Activated B cell treated with CpG ODN at 0.5 μM for 24 hours (primary cell): ENCODE measurements at places on chromosomes 5 and 9. TPM values are rescaled to one million over a fixed set of nuclear protein-coding genes. Genes with fewer than 3 reads are reported as not detected.

DNA sequence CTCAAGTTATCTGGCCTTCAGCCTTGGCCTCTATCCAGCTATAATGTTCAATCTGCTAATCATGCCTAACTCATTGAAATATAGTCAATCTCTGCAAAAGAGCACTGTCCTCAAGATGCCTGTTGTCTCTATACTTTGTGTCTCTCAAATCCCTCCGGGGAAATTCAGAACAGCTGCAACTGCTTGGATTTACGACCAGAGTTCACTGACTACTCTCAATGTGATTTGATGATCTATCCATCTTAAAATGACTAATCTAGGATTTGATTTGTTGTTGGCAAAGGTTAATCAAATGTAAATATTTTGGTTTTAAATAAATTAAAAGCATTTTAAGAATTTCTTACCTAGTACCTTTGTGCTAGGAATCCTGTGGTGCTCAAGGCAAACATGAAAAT is 40.9 kb downstream of the SVEP1 start:
- no peak for DNase-seq

GRCh38 chr5:59874675-59875074 is 18.9 kb downstream of the PDE4D start:
- DNase-seq, result no peak

- DNase-seq, result no peak
These were observed 150.6 kb downstream of the PRR16 start for GRCh38 chr5:120614531-120615180.

DNA sequence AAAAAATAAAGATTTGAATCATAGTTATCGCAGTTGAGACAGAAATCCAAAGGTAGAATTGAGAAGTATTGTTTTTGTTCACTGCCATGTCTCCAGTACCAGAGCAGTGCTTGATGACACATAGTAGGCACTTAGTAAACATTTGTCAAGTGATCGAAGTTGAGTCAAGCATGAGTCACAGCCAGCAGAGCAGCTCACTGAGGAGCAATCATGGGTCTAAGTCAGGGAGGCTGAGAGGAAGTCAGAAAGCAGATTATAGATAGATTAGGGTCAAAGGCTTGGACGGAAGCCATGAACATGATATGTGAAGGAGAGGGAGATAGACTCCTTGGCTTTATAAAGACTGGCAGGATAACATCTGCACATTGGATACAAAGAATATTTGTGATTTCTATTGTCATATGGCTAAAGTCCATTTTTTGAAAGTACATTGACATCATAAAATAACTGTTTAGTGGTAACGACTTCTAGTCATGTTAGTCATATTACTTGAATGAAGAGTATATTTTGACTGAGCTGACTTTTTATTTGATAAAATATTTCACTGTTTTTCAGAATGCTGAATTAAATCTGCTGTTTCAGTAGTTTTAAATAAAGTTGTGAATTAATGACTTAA is 168.5 kb downstream of the RAB3C start:
- no peak for DNase-seq

DNA sequence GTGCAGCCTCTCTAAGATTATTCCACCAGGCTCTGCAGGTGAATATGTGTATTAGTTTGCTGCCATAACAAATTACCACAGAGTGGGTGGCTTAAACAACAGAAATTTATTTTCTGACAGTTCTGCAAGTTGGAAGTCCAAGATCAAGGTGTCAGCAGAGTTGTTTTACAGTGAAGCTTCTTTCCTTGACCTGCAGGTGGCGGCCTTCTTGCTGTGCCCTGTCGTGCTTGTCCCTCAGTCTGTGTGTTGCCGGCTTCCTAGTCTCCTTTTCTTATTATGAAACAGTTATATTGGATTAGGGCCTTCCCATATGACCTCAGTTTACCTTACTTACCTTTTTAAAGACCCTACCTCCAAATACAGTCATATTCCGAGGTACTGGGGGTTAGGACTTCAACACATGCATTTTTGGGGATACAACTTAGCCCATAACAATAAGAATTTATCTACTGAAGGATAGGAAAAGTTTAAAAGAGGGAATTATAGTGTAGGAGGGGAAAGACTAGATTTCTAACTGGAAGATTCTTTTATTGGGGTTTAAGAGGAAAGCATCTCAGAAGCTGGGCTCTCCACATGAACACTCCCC is 97.4 kb downstream of the OSTF1 start:
- DNase-seq, result no peak

DNA sequence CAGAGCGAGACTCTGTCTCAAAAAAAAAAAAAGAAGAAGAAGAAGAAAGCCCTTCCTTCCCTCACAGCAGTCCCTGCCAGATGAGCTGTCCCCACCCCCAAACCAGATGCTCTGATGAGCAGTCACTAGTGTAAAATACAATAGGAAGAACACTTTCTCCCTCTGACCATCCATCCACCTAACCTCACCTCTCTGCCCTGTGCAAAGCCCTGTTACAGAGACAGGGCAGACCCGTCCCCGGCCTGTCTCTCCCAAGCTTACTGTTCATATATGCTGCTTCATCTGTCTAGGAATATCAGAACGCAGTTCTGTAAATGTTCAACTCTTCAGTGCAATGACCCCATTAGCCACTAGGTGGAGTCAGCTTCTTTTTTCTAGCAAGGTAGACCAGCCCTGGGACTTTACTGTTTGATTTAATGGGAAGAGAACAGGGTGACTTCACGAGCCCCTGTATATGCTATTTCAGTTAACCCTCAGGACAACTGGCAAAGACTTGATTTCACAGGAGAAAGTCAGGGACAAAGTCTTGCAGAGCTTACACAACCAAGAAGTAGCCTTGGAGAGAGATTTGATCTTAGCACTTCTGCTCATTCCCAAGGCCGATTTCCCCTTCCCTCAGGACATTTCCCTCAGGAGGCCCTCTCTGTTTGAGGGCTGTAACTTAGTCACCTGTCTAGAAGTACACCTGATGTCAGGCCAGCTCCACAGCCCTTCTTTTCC is 14.9 kb upstream of the FGFR4 start:
- DNase-seq, result peak; percentile 55

DNA sequence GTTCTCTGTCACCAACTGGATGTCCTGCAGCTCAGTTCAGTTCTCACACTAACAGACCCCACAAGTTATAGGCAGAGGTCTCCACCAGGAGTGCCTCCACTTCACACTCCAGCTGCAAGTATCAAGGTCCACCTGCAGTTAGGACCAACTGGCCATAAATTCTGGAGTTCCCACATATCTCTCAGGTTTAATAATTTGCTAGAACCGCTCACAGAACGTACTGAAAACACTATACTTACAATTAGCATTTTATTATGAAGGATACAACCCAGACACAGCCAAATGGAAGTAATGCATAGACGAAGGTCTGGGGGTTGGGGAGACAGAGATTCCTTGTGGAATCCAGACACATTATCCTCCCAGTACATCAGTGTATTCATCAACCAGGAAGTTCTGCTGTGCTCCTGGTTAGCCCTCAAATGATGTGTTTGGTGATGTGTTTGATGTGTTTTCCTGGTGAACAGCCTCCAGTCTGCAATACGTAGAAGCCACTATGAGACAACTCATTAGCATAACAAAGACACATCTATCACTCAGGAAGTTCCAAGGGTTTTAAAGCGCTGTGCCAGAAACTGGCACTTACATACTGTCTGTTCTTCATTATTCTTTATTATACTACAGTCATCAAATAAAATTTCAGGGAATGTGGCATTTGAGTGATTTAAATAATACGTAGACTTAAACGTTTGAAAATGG is 25.4 kb downstream of the OGN start:
- DNase-seq, result no peak

DNA sequence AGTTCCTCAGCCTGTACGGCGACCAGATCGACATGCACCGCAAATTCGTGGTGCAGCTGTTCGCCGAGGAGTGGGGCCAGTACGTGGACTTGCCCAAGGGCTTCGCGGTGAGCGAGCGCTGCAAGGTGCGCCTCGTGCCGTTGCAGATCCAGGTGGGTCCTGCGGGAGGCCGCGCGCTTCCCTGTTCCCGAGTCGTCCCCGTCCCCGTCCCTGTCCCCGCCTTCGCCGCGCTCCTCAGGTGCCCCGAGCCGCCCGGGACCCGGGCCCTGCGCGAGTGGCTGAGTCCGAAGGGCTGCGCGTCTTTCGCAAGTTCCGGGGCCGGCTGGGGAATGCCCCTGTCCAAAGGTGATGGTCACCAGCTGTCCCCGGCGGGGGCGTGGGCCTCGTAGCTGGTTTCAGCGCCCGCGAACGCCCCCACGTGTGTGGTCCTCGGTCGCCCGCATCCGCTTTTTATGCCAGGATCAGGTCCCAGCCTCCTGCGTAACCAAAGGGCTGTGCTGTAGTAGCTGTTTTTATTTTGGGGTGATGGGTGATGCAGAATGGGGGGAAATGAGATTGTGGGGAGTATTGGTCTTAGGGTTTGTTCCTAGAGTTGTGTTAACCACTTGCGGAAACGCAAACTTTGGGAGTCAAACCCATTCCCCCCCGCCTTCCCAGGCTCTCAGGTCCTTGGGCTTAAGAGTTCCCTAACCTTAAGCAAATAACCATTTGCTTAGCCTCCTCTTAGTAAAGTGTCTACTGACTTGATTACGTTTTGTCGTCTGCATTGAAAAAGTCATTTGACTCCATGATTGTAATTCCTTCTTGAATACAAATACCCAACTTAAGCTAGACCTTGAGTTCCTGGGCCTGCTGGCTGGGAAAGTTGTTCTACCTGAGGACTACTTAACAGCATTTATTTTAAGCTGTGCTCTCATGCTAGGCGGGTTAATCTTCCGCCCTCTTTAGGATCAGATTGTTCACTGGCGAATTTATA is 663 bp downstream of the ISOC1 start:
- no peak for DNase-seq

GRCh38 chr9:97954550-97954989 is 16.6 kb upstream of the HEMGN start:
- DNase-seq, result no peak

GRCh38 chr9:99414321-99414720 is 192.2 kb downstream of the SEC61B start:
- no peak for DNase-seq

DNA sequence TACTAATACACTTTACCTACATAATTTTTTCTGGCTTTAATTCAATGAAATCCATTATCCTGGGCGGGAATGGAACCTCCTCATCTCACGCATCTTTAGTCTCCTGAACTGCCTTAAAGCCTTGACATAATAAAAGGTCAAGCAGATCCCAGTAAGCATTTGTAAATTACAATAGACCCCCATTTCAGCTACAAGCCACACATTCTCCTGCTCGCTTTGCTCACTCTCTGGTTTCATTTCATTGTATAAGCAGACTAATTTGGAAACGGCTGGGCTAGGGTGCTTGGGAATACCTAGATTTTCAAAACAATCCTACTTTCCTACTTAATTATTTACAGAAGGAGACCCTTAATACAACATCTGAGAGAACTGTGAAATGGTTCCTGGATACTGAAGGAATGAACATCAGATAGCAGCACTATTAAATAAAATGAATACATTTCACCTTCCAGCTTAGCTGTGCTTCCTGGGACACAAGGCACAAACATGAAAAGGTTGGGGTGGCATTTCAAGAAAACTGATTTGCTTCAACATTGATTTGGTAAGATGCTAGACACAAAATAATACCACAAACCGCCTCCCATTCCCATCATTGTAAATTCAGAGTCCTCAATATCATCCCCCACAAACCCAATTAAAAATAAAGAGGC is 1.5 kb downstream of the JAKMIP2 start:
- no peak for DNase-seq

GRCh38 chr9:93161786-93162562 is 22.0 kb upstream of the WNK2 start:
- DNase-seq, result no peak

GRCh38 chr9:115882911-115883310 is 270.7 kb upstream of the PAPPA start:
- DNase-seq, result no peak

GRCh38 chr5:173535976-173536639 is 80.3 kb downstream of the BOD1 start:
- no peak for DNase-seq

DNA sequence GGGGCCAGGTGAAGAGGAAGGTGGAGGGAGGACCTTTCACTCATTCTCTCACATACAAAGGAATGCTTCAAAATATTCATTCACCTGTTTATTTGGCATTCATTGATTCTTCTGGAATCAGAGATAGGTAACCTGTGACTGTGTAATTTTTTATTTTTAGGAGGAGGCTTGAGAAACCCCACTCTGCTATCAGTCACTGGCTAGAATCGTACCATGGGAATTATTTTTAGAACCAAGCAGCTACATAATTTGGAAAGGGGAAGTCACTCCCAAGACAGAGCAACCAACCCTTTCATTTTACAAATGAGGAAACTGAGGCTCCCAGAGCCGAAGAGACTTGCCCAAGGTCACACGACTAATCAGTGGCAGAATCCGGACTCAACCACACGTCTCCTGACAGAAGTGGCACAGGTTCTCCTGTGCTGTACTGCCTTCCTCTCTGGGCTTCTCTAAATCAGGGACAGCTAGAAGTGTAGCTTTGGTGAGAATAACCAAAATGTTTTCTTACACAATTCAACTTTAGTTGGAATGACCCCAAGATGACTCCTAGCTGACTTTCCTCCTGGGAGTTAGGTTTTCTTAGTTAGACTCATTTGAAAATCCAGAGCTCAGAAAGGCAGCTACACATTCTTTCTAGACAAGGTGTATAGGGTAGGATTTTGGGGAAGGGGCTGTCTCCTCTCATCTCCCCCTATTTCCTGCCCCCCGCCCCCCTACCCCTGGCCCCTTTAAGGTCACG is 264.3 kb upstream of the PANK3 start:
- DNase-seq, result no peak

DNA sequence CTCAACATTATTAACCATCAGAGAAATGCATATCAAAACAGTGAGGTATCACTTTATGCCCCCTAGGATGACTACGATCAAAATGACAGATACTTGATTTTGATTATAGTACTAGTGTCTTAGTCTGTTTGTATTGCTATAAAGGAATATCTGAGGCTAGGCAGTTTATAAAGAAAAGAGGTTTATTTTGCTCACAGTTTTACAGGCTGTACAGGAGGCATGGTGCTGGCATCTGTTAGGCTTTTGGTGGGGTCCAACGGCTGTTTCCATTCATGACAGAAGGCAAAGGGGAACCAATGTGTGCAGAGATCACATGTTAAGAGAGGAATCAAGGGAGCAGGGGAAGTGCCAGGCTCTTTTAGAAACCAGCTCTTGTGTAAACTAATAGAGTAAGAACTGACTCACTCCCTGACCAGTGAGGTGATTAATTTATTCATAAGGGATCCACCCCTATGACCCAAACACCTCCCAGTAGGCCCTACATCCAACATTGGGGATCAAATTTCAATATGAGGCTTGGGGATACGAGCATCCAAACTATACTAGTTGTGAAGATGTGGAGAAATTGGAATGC is 16.0 kb upstream of the AFF4 start:
- no peak for DNase-seq

DNA sequence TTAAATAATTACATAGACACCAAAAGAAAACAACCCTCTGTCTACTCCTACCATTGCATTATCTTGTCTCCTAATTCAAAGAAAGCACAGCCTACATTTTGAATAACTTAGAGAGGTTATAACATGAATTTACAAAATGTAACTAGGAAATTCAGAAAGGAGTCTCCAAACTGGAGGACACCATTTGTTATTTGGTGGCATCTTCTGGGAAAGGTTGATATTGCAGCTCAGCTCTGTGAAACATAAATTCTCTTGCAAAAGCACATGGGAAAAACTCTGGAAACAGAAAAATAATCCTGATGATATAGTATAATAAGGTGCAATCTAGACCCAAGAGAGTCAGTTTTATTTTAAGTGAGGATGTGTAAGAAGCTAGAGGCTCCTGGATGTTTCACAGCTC is 215.3 kb downstream of the MLLT3 start:
- DNase-seq, result no peak

The SLC6A3 gene
- total RNA-seq, result 1.4 and 2.0 TPM in 2 replicates

The BSPRY gene
- 1.1 and 1.3 TPM in 2 replicates for total RNA-seq

The CDH9 gene
- total RNA-seq, result not detected in 2 replicates

The WNT8A gene
- not detected in 2 replicates for total RNA-seq

The BHMT gene
- total RNA-seq, result not detected in 2 replicates
